HL-60 (cell line): ENCODE measurements at places on chromosomes 5 and 9.

DNA sequence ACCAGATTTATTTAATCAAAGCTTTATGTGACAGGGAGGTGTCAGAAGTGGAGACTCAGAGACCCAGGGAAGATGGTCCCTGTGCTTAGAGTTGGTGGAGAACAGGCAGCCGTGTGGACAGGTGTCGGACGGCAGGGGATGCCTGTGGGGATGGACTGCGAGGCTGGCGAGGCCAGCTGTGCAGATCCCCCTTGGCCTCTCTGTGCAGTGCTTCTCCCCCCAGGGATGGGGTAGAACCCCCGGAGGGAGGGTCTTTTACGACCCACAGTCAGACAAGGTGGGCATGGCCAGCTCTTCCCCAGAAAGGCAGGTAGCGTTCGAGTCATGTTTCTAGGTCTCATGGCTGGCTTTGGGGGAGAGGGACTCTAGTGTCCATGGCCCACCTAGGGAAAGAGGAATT lies 4.7 kb upstream of the SLC2A6 start:
- no peak for DNase-seq

GRCh38 chr9:105171076-105171475 lies 73.4 kb upstream of the SLC44A1 start:
- no peak for DNase-seq

- DNase-seq: no peak
These were observed 26.2 kb downstream of the OSMR start for GRCh38 chr5:38871790-38872551.

- no peak for DNase-seq
These were observed 168.0 kb upstream of the ZNF618 start for GRCh38 chr9:113707953-113708695.

DNA sequence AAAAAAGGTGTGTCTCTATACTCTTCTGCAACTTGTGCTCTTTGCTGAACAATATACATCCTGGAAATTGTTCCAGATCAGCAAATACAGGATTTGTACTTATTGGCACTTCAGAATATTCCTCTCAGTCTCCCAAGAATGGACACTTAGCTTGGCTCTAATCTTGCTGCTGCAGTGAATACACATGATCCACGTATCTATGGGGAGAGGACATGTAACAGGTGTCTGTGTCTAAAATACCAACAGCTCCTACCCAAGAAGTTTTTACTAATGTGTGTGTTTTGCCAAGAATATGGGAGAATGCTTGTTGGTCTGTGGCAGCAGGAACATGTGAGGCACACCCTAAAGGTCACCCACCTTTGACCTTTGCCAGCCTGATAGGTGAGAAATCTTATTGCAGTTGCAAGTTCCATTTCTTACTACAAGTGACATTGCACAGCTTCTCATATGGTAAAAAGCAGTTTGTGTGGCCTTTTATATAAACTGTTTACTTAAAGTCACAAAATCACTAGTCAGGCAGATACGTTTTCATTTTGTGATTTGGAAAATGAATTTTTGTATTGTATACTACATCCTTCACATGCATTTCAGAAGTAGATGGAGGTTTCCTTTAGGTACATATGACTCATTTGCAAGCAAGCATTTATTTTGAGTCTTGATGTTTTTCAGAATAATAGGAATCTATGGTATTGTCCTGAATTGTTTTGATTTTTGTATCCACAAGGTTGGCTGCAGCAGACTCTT lies 35.8 kb downstream of the PHF2 start:
- no peak for DNase-seq

DNA sequence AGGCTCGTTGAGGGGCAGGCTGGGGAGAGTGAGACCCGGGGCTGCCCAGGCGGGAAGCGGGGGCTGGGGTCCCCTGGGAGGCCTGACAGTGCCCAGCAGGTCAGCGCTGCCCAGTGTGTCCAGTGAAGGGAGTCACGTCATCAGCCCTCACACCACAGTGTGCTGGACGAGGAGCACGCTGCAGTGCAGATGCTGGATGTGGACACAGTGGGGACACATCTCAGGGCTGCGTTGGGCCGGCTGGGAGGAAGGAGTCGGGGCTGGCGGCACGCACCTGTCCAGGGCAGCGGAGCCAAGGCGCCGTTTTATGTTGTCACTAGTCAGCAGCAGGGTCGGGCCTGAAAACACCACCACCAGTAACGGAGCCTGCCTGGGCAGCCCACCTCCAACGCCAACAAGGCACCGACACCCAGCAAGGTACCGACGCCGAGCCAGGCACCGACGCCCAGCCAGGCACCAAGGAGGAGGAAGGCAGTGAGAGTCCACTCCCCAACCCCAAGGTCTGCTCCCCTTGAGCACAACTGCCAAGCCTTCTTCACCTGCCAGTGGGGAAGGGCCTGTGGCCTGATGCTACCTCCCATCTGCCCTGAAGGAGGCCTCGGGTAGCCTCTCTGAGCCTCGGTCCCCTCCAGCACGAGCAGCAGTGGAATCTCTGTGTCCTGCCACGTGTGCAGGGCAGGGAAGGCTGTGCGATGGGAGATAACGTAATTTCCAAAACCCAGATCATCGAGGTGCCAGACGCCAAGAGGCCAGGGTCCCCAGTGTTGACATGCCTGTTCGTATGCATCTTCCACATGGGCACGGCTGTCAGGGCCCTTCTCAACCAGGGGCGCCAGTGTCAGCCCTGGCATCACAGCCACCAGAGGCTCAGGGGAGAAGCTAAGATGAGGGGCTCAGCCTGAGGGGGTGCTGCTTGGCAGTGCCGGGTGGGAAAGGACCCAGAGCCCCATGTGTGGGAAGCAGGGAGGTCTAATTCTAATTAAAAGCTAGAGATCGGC lies 21.9 kb upstream of the NSMF start:
- DNase-seq: no peak

- DNase-seq: no peak
These were observed 149.5 kb upstream of the LHFPL2 start for GRCh38 chr5:78797936-78798672.

DNA sequence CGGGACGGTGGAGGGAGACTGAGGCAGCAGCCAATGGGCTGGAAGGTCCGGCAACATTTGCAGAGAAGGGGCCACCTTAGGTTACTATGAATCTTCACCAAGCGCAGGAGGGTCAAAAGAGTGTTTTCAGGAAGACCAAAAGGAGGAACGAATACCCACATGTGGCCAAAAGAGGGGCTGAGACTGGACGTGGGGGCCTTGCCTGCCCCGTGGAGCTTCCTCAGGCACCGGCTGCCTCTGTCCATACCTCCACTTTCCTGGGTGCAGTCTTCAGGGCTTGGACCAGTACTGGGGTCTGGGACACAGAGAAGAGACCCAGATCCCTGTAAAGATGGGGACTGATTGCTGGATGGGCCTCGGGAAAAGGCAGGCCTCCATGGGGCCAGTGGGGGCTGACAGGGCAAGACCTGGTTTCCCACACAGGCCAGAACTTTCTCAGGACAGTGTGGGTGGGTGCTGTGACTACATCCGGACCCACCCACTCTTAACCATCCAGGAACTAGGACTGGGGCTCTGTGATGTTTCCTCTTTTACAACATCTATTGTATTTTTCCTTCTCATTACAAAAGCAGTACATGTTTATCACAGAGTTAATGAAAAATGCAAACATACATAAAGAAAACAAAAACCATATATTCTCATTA lies 294.7 kb downstream of the ZSWIM6 start:
- DNase-seq: no peak
